ENCODE measurements at places on chromosomes 5 and 9.

- no peak for DNase-seq
These were observed 11.6 kb upstream of the CLTB start for GRCh38 chr5:176427971-176428370.

GRCh38 chr9:127495884-127496555, 44.7 kb downstream of the LRSAM1 start:
- no peak for DNase-seq

DNA sequence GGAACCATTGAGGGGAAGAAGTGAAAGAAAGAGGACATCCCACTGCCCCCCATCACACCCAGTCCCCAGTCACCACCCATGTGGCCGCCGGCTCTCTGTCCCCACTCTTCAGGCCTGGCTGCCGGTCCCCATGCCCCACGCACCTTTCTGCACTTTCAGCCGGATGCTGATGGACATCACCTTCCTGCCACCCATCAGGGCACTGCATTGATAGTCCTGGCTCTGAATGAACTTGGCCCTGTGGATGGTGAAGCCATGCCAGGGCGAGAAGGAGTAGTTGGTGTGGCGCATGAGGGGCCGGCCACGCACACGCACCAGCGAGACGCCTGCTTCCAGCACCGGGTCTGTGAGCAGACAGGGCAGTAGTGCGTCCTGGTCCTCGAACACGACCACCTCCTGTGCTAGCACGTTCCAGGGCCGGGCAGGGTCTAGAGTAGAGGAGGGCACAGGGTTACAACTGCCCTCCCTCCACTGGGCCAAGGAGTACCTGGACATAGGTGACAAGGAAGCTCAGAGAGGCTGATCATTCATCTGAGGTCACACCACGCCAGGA, 6.4 kb downstream of the CSF1R start:
- DNase-seq: no peak

DNA sequence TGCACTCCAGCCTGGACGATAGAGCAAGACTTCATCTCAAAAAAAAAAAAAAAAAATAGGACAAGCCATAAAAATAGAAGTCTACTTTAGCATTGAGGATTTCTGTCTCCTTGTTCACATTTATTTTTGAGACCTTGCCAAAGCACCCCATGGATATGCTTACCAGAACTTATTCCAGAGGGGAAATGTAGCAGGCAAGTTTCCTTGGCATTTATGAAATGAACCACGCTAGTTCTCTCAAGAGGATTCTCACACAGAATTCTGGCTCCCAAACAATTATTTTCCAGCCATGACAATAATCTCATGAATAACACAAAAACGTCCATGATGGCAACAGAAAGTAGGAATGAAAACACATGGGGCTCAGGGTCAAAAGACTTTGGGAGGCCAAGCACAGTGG, 23.4 kb upstream of the GPX8 start:
- no peak for DNase-seq

GRCh38 chr9:97425973-97426336, 14.1 kb downstream of the TDRD7 start:
- no peak for DNase-seq

GRCh38 chr5:93915142-93915553, 173.7 kb upstream of the POU5F2 start:
- DNase-seq: no peak

DNA sequence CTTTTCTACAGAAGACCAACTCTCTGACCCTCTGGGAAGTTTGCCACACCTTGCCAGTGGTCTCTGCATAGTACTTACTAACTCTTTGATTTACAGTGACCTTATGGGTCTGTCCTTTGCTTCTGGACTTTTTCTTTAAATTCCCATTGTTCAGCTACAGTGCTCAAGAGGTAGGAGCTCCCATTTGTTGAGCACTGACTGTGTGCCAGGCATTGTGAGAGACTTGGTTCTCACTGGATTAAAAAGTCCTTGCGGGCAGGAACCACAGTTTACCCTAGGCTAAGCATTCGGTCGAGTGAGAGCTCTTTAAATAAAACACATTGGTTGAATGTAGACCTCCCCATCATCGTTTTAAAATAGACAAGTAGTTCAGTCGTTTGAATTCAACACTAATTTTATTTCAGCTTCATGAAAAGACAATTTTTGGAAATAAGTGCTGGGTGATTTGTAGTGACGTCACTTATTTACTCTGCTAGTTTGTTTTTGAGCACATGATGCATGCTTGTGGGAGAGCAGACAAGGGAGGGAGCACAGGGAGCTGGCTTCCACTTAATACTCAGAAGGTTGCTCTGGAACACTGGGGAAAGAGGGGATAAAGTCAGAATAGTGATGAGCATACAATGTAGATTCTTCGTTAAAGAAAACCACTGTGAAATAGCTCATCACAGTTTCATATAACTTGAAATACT, 27.1 kb downstream of the RASGRF2 start:
- no peak for DNase-seq

GRCh38 chr9:69023650-69024049, 9.7 kb upstream of the PRKACG start:
- DNase-seq: no peak

DNA sequence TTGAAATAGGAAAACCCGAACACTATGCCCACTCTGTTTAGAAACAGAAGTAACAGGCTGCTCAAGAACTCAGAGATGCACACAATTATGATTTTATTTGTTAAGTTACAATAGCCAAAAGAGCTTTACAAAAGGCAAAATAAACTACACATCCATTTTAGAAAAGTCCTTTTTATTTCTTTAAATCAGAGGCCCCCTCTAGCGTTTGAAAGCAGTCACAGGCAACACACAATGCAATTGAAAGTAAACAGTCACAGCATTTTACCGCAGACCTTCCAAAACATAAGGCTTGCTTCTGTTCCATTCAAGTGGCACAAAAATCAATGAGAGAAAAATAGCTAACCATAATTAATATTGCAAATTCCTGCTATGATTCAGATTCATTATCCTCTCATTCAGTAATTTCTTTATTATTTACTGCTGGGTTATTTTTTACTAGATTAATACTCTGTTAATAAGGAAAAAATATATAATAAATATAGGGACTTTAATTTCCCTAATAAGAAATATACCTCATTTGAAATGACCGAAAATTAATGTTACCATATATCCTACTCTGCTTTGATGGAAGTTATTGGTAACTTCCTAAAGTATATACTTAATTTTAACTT, 78.3 kb downstream of the CEP120 start:
- DNase-seq: no peak

GRCh38 chr9:32398207-32398606, 13.8 kb downstream of the ACO1 start:
- DNase-seq: no peak

DNA sequence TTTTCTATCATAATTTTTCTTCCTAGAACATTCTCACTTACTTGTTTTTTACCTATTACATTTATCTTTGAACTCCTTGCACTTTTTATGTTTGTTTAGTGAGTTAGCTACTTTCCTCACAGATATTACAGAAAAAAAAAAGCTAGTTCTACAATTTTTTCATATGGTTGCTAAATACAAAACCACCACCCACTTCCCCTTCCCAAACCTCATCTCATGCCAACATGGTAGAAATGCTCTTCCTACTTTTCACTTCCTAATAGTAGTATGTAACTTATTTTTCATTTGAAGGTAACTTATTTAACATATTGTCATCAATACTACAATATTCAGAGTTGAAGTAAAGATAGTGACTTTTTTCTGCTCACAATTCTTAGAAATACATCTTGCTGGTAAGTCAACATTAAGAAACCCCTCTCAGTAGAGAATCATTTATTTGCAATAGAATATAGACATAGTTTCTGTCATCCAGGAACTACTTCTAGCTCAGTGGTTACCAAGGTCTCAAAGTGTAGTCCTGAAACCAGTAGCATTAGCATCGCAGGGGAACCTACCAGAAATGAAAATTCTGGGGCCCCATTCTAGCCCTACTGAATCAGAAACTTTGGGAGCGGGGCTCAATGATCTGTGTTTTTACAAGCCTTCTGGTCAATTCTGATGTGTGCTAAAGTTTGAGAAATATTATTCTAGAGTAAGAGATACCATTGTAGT, 1124.6 kb downstream of the DTWD2 start:
- no peak for DNase-seq

DNA sequence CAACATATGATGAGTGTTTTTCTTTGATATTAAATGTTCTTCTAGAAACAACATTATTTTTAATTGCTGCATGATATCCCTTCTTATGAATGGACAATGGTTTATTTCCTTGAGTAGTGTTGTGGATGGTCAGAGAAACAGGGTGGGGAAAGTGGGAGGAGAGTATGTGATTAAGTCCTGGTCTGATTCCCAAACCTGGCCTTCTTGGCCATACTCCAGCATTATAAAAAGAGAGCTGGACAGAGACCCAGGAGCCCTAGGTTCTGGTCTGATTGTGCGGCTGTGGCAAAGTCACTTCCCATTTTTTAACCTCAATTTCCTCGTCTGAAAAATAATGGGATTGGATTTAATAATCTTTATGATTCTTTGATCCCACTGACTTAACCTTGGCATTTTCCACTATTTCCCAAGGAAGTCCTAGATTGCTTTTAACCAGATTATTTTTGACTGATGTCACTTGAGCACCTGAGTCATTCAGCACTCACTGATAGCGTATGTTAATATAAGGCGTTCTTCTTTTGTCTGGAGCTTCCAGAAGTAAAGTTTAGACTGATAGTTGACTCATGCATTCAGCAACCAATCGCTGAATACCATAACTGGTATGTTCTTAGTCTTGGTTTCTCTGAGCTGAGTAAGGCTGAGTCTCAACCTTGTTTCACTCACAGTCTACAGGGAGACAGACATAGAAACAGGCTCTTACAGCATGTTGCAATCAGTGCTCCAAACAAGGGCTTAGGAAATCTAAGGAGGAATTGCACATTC, 26.2 kb downstream of the OSMR start:
- DNase-seq: no peak

DNA sequence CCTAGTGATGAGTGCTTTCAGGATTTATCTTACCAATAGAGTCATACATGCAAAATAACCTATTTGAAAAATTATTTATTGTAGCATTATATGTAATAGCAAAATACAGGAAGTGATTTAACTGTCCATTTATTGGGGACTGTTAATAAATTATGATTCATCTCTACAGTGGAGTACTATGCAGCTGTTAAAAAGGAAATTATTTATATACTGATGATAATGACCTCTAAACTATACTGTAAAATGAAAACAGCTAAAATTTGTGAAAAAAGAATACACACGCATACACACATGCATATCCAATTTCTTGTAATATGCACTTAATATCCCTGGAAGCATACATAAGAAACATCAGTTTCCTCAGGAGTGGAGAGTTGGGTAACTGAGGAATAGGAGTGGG, 58.0 kb upstream of the PALM2AKAP2 start:
- DNase-seq: no peak

GRCh38 chr5:132601071-132601728, 44.4 kb downstream of the RAD50 start:
- no peak for DNase-seq

- DNase-seq: no peak
These were observed 428.8 kb downstream of the CAAP1 start for GRCh38 chr9:26463837-26464236.

GRCh38 chr9:79768194-79768593, 196.4 kb downstream of the TLE4 start:
- DNase-seq: no peak

GRCh38 chr5:14251733-14252132, 108.6 kb downstream of the TRIO start:
- DNase-seq: no peak

- no peak for DNase-seq
These were observed 111.8 kb downstream of the CAVIN4 start for GRCh38 chr9:100689635-100690034.

GRCh38 chr9:121220996-121221663, 19.5 kb upstream of the RAB14 start:
- DNase-seq: no peak

- no peak for DNase-seq
These were observed 28.4 kb upstream of the AOPEP start for GRCh38 chr9:94697972-94698581.

- no peak for DNase-seq
These were observed 89.5 kb downstream of the EGFLAM start for GRCh38 chr5:38347896-38348295.

- DNase-seq: no peak
These were observed 61.5 kb downstream of the MAMDC2 start for GRCh38 chr9:70105147-70105546.

DNA sequence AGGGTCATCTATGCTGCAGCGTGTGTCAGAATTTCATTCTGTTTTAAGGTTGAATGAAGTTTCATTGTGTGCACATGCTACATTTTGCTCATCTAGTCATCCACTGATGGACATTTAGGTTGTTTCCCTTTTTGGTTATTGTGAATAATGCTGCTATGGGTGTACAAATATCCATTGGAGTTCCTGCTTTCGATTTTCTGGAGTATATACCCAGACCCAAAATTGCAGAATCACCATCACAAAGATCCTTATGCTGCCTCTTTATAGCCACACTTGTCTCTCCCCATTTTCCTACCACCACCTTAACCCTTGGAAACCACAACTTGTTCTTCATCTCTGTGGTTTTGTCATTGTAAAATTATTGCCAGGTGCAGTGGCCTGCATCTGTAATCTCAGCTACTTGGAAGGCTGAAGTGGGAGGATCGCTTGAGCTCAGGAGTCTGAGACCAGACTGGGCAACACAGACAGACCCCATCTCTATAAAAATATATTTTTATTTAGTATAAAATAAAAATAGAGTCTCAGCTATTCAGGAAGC, 166.2 kb downstream of the HSD17B3 start:
- DNase-seq: no peak

DNA sequence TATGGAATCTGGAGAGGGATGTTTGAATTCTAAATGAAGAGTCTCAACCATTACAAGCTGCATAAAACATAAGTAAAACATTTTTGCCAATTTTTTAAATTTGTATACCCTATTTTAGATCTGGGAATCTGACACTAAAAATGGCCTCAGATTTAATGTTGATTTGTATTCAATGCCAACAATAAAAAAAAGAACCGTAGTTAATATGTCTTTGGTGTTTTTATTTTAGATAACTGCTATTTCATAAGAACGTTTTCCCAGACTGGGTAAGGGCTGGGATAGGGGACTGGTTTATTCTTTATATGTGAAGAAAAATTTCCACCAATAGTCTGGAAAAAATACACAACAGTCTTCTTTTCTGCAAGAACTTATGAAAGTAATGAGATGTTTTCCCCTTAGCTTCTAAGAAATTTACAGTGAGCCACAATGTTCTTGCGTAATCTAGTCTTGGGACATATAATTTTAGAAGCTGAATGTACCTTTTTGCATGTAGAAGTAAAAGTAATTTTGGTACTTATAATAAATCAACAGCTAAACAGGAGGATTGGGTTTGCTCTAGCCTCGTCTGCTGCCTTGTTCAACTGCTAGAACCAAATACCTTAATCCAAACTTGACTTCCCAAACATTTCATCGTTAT, 244.6 kb upstream of the EFNA5 start:
- DNase-seq: no peak
